ENCODE measurements at places on chromosomes 1 and 21.

DNA sequence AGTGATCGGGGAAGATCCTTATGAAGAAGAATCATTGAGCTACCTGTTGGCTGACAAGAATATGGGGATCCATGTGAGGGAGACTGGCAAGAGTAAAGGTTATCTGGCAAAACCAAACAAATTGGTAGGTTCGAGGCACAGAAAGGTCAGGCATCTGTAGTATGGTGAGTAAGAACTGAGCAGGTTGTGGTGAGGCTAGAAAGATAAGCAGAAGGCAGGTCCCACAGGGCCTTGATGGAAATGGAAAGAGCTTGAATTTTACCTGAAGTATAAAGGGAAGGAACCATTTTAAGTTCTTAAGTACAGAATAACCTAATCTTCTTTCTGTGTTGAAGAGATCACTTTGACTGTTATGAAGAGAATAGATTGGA, 11.1 kb downstream of the PTPRC start:
- DNase-seq: no peak

DNA sequence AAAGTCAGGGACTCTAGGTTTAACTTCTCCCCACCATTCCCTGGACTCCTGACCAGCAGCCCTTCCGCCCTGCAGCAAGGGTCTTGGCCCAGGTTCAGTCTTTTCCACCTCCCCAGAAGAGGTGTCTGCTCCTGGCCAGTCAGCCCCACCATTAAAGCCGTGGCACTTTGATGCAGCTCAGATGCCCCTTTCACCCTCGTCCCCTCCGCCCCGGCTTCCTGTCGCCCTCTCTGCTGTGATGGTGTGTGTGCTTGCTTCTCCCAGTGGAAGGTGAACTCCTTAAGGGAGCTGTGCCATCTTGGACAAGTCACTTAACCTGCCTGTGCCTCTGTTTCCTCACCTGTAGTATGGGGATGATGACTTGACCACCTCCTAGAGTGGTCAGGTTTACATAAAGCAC, 17.8 kb upstream of the TTC4 start:
- no peak for DNase-seq

DNA sequence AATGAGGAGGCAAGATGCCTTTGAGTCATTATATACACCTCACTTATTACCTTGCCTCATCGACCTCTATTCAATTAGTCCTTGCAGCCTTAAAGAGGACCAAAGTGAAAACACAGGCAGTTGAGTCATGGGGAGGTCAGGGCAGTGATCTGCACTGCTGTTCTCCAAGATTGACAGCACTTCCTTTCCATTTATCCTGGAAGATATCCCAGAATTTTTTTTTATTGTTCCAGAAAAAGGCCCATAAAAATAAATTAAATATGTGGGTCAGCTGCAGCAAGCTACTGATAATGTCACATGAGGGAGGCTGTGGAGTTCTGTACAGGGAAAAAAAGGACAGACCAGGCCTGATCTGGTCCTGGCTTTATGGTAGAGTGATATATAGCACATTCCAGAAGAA, 33.2 kb upstream of the CDC42BPA start:
- DNase-seq: no peak

DNA sequence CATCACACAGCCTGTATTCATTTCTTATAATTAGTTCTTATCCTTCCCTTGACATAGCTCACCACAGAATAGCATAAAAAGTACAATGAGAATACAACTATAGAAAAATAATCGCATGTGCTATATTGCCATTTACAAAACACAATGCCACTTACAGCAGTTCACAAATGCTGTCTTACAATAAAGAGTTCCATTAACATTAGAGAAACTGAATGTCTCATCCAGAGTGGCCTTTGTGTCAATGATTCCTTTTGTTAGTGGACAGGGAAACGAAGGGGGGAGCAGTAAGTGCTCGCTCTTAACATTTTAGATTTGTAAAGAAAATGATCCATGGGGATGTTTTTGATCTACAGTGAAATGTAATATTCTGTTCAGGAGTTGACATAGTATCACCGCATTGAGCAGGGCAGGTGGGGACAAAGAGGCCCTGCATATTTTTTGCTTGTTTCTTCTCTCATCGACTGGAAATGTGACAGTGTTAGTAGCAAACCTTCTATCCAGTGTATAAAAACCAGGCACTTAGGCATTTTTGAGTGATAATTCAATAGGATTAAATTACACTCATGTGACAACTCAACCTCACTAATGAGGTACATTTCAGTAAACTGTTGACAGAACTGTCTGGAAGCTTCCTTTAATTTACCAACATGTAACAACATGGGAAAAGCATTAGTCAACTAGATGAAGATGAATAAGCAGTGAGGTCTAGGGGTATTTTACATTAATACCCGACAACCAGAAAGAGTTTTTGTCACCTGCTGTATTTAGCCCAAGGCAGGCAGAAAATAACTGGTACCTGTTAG, 35.6 kb upstream of the RRP15 start:
- no peak for DNase-seq

DNA sequence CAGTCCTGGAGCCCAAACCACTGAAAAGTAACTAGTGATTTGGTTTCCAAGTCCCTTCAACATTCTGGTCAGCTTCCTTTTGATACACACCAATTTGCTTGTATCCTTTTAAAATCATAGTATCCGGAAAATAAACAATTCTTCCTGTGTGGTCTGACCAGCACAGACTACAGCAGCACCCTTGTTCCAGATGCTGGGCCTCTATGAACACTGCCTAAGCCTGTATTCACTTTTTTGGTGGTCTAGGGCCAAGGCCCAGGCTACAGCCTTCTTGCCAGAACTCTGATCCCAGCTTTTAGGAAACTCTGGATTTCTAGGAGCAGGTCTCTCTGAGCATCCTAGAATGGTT, 801 bp upstream of the DDAH1 start:
- no peak for DNase-seq

DNA sequence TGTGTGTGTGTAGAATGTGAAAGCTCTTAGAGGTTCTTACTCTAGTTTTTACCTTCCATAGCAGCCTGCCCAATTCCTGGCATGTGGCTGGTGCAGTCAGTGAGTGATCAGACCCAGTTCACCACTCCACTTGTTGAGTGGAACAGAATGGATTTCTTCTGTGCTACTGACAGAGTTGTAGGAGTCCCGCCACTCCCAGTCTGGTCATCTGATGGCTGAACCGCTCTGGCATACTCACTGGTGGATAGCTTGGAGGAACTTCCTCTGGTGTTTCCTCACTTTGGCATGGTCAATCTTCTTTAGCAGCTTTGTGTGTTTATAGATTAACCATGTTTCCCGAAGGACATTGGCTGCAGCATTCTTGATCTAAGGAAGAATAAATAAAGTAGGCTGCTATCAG, 106.7 kb upstream of the ADAR start:
- no peak for DNase-seq

DNA sequence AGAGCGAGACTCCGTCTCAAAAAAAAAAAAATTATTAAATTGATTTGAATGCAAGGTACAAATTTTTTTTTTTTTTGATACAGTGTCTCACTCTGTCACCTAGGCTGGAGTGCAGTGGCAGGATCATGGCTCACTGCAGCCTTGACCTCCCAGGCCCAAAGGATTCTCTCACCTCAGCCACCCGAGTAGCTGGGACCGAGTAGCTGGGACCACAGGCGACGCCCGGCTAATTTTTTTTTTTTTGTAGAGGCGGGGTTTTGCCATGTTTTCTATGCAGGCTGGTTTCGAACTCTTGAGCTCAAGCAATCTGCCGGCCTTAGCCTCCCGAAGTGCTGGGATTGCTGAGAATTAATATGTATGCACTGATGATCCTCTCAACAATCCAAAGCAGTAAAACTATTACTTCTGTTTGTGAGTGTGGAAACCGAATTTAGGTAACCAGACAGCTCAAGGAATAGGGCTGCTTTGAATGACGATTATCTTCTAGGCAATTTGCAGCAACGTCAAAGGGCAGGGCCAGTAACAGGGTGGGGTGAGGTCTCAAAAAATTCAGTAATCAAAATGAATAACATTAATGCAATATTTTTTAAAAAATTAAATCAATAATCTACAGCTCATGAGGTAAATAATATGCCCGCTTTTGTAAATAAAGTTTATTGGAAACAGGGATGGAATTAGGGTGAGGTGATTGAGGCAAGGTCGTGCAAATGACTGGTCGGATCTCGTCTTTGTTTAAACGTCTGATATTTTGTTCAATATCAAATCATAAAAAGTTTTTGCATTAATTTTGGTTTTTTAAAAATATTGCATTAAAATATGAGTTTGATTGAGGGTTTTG, 1.2 kb downstream of the CLSPN start:
- DNase-seq: no peak

DNA sequence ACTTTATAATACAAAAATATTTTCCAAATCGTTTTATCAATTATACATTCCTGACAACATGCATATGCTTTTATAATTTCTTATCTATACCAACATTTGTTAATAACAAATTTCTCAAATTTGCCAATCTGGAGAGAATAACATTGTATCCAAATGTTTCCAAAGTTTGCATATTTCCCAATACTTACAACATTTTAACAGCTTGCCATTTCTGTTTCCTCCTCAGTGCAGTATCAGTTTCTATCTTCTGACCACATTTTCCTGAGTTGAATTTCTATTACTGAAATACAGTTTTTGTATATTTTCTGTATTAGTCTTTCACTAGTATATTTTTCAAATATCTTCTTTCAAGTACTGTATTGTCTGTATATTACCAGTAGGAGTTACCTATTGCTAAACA, 1594.3 kb downstream of the PLA2G4A start:
- DNase-seq: no peak

- no peak for DNase-seq
Observed at GRCh38 chr1:200166411-200166810, 138.9 kb downstream of the NR5A2 start.

- DNase-seq: no peak
Observed at GRCh38 chr1:198929961-198930599, 291.2 kb downstream of the PTPRC start.

- DNase-seq: no peak
Observed at GRCh38 chr1:175793617-175794016, 50.2 kb upstream of the TNR start.

GRCh38 chr1:228084797-228085196, 2.3 kb downstream of the ARF1 start:
- DNase-seq: no peak

- no peak for DNase-seq
Observed at GRCh38 chr1:30675761-30676160, 47.6 kb downstream of the MATN1 start.

DNA sequence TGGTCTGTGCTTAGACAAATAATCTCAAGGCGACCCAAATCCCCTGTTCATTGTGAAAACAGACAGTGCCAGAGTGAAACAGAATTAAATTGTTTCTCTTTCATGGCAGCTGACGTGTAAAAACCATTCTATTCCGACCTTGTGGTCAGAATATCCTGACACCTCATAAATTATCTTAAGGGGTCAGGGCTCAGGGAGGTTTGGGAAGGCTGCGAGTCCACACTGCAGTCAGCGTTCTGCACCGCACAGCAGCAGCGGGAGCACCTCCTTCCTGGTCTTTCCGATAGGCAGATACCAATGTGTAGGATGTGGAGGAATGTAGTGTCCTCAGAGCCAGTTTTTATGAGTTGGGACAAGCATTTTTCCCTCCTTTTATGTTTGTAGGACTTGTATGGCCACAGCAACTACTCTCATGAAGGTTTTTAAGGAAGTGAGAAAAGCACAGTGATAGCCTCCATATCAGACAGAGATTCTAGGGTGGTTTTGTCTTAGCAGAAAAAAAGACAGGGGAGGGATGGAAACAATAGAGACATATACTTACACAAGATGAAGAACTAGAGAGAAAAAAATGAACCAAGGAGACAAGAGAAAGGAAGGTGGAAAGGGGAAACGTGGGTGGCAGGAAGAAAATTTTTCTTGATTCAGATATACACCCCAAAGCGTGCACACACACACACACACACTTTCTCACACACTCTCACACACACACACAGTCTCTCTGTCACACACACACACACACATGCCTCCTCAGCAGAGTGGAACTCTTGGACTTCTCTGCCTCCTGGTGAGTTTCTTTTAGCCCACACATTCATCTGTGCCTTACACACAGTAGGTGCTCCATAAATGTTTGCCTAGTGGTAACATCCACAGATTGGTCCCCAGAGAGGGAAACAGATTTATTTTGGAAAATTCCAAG, 68.6 kb downstream of the NTMT2 start:
- DNase-seq: no peak

- DNase-seq: no peak
Observed at GRCh38 chr1:53123453-53124140, 18.8 kb downstream of the SLC1A7 start.

GRCh38 chr1:113095790-113096455, 22.9 kb downstream of the LRIG2 start:
- DNase-seq: no peak

GRCh38 chr1:21674957-21675356, 5.8 kb upstream of the RAP1GAP start:
- no peak for DNase-seq

- DNase-seq: no peak
Observed at GRCh38 chr1:203993256-203993655, 79.7 kb upstream of the SOX13 start.

GRCh38 chr1:234745844-234746797, 136.1 kb upstream of the IRF2BP2 start:
- no peak for DNase-seq

- DNase-seq: no peak
Observed at GRCh38 chr1:22212400-22213233, 69.7 kb upstream of the WNT4 start.

GRCh38 chr1:156113282-156113950, 1.1 kb upstream of the LMNA start:
- no peak for DNase-seq

DNA sequence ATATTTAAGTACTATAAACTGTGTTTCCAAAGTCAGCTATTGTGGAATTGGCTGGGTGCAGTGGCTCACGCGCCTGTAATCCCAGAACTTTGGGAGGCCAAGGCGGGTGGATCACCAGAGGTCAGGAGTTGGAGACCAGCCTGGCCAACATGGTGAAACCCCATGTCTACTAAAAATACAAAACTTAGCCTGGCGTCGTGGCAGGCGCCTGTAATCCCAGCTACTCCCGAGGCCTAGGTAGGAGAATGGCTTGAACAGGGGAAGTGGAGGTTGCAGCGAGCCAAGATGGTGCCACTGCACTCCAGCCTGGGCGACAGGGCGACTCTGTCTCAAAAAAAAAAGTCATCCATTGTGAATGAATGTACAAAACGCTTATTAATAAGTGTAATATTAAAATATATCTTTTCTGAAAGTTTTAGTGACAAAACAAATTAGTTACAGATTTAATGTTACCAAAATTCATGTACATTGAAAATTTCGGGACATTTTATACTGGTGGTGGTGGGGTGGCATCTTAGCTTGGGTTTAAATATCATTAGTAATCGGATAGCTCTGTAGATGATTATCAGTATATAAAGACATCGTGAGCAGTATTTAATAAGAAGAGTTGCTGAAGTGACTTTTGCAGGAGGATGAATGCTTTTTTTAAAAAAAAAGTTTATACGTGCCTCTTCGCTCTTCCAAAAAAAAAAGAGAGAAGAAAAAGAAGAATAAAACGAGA, 503 bp upstream of the SRSF11 start:
- no peak for DNase-seq

All from T-helper 1 cell (primary cell).